ENCODE measurements at places on chromosomes 7 and 10.

- no peak for DNase-seq
Observed at GRCh38 chr10:6045878-6046772, 16.0 kb downstream of the IL2RA start.

DNA sequence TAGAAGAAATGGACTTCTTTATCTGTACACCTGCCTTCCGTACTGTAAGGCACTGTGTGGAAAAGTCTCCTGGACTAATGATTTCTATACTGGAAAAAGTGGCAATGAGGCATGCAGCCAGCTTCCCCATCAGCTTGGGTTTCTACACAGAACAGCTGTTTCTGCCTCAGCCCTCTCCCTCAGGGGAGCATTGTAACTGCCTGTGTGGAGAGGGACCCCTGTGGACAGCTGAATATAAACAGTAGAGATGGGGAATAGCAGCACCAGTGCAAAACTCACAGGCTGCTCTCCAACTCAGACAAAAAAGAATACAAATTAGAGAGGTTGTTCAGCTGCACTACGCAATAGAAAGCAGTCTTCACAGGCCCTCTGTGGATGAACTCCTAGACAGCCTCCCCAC lies 451.3 kb upstream of the MBL2 start:
- no peak for DNase-seq

- DNase-seq: no peak
Observed at GRCh38 chr10:86366033-86366901, at the start of gene GRID1. TSS of gene GRID1 (minus strand) at chr10:86366795.

GRCh38 chr7:30510124-30511075 lies 5.8 kb upstream of the GGCT start:
- peak; percentile 20 for DNase-seq

DNA sequence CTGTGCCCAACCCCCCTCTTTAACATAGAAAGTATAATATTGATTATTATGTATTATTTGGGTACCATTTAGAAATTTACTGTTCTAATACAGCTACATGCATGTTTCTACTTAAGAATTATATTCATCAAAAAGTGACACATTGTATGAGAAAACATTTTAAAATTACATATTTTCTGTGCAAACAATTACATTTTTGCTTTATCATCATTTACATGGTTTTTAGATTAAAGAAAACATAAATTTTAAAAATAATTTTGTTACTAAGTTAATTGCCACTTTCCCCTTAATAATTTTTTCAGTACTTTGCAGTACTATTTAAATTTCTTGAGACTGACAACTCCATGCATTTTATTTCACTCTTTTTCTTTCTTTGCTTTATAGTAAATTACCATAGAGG lies 95.3 kb upstream of the GATAD1 start:
- DNase-seq: no peak

GRCh38 chr10:102342458-102342857 lies 53.0 kb upstream of the NFKB2 start:
- DNase-seq: no peak

- DNase-seq: no peak
Observed at GRCh38 chr10:101615525-101616116, 27.5 kb downstream of the DPCD start.

GRCh38 chr10:127392351-127393235 lies 156.5 kb upstream of the NPS start:
- no peak for DNase-seq

DNA sequence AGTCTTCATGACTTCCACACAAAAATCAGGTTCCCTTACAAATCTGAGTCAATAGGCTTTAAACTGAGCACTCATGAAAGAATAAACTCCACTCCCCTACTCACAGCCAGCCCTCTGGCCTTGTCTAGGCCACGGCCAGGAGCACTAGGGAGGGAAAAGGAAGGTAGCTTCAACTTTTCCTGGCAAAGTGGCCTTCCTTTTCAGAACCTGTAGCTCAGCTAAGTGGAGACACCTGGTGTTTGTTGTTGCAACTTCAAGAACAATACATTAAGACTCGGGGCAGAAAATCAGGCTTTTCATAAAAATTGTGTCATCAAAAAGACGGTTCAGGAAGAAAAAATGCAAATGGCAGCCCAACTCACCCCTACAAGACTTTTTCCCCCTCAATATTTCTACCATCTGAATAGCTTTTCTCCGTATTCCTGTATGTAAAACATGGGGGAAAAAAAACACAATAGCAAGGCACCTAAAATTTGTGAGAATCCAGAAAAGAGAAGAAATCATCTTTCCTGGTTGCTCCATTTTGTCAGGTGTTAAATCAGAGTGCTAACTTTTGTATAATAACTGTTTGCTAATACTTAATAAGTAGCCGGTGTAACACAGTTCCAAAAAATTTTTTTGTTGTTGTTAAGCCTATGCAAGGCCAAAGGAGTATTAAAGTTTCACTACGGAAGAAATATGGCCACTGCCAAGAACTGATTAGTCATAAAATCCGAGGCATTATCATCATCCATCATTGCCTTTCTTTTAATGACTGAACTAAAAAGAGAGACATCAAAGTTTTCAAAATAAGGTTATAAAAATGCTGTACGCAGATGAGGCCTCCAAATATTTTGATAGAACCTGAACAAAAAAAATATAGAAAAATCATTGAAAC lies 66.2 kb upstream of the ARID5B start:
- DNase-seq: no peak

DNA sequence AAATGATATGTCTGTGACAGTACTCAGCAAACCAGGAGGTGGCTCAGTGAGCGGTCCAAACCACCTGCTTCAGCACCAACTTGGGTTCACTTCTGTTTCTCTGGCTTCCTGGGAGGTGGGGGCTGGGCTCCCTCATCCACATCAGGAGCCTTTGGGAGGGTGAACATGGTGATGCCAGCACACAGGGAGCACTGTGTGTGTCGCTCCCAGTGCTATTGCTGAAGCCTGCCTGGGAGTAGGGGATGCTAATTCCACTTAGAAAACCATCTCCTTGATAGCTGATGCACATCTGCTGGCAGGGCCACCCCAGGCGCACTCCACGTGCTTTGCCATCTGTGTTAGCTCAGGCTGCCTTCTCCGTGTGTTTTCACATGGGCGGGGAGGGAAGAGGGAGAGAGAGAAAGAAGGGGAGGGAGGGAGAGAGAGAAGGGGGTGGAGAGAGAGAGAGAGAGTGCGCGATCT lies 58.0 kb downstream of the RAMP3 start:
- DNase-seq: no peak

- DNase-seq: no peak
Observed at GRCh38 chr10:99325281-99325680, 3.9 kb upstream of the CNNM1 start.

DNA sequence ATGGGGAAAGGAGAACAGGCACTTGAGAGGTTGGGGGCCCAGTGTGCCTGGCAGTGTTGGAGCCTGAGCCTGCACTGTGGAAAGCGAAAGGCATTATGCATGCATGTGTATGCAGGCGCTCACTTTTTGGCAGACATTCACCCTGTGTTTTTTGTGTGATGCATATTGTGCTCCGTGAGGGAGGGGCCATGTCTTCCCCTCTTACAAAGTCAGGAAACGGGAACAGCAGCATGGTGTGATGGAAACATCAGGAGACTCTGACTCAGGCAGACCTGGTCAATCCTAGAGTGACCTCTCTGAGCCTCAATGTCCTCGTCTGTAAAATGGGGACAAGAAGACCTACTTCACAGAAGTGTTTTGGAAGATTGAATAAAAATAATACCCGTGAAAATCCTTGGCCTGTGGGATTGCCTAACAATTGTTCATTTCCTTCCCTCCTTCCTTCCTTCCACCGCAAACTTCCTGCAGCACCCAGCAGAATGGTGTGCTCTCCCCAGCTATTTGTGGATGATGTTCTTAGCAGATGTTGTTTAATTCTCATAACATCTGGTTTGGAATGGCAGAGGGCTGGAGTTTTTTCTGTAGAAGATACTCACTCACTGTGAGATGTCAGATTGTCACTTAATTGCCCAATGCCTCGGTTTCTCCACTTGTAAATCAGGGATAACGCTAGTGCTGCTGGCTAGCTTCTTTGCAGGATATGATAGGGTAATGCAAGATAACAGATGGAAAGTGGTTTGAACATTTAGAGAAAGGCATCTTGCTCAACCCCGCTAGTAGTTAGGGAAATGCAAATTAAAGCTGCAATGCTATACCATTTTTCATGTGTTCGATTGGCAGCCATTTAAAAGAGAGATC lies 39.8 kb downstream of the CDH23 start:
- no peak for DNase-seq

GRCh38 chr7:44757311-44757710 lies 8.7 kb downstream of the ZMIZ2 start:
- no peak for DNase-seq

GRCh38 chr7:150938566-150938965 lies 39.6 kb downstream of the KCNH2 start:
- DNase-seq: no peak

DNA sequence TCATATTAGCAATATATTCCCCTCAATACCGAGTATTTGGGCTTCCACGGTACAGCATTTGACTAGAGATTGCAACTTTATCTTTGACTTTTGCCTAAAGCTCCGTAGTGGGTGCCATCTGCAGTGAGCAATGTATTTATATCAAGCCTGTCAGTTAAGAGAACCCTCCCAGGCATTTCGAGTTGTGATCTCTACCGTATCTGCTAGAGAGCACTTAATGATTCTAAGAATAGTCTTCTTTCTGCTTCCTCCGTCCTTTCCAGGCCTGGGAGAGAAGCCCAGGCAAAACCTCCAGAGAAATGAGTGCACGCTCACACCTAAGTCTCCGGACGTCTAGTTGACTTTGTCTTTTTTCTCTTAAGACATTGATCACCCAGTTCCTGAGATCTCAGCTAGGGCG lies 210.6 kb downstream of the KLF6 start:
- DNase-seq: no peak

DNA sequence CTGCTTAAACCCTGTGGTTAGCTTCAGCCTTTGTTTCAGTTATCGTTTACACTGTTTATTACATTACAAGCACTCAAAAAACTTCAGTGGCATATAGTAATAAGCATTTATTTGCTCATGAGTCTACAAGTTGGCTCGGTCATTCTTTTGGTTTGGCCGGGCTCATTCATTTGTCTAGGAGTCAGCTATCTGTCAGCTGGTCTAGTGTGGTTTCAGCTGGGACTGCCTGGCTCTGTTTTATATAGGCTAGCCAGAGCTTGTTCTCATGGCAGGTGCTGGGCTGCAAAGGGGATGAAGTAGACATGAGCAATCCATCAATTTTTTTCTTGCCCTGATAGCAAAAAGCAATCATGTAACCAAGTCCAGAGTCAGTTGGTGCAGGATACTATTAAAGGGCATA lies 103.6 kb downstream of the MKLN1 start:
- DNase-seq: no peak

- no peak for DNase-seq
Observed at GRCh38 chr10:122304054-122304579, 33.0 kb downstream of the BTBD16 start.
